D341Med (cell line): ENCODE measurements at places on chromosomes 3 and 15.
A peak's percentile ranks its signal among the peaks of the same experiment; 100 is the strongest.

- no peak for DNase-seq
Observed at GRCh38 chr3:25564075-25564474, 100.6 kb downstream of the TOP2B start.

DNA sequence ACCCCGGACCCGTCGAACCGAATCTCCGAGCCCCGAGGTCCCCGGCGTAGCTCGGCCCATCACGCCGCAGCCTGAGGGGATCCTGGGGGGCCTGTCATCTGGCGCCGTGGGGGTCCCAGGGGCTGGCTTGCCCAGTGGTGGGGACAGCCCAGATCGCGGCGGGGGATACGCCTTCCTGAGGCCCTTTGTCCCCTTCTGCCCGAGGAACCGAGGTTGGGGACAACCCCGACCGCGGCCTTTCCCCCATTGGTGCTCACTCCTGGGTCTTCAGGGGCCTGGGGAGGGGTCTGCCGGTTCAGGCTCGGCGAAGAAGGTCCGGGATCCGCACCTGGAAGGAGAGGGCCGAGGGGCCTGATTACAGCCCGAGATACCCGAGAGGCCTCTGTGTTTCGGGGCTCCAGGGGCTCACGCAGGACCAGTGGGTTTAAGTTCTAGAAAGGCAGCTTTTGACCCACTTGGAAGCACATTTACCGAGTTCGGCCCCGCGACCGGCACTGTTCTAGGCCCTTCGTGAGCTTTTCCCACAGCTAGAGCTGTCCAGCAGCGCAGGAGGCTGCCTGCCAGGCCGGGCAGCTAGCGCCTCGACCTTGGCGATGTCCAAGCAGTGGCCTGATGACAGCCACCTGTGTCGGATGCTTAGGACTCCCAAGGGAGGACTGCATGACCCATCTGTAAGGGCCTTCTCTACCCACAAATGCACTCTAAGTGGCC lies 504 bp downstream of the ABHD2 start:
- DNase-seq, result no peak

DNA sequence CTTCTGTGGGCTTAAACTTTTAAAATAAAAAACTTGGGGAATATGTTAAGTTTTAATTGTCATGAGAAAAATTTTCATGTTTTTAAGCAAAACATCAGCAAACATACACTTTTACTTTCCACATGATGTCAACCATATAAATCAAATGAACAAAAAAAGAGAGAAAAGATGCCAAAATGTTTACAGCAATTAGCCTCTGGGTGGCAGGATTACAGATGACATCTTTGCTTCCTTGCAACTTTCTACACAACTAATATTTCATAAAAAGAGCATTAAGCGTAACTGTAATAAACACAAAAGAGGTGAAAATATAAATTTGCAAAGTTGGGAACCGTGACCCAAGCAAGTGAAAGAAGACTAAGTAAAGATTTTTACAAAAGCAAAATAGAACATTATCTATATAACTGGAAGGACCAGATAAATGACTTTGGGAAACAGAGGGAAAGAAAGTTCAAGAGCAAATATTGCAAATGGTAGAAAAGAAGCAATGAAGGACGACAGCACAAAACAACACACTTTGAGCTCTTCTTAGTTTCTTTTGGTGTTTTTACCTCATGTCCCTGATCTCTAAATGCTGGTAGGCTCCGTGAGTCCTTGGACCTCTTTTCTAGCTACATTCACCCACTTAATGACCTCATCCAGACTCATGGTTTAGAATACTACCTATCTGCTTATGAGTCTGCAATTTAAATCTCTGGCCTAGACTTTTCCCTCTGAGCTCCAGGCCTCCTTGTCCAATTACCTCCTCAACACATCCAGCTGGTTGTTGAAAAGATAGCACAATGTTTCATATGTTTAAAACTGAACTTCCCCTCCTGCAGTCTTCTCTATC lies 9.4 kb downstream of the TP53BP1 start:
- no peak for DNase-seq

DNA sequence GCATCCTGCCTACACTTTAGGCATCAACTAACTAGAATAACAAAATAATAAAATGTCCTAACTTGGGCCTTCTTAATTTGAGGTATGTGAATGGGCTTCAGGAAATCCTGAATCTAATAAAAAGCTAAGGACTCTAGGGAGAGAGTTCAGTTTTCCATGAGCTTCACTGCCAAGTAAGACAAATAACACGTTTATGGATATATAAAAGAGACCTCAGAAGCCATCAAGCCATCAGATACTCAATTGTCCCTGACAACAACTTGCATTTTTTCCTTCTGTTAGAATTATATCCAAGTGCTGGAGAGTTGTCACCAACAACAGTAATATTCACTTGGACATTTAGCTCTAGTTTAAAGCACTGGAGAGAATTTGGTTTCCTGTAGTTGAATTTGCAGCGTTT lies 102.4 kb upstream of the IGSF10 start:
- no peak for DNase-seq

- no peak for DNase-seq
Observed at GRCh38 chr15:73946046-73946721, 19.9 kb downstream of the LOXL1 start.

DNA sequence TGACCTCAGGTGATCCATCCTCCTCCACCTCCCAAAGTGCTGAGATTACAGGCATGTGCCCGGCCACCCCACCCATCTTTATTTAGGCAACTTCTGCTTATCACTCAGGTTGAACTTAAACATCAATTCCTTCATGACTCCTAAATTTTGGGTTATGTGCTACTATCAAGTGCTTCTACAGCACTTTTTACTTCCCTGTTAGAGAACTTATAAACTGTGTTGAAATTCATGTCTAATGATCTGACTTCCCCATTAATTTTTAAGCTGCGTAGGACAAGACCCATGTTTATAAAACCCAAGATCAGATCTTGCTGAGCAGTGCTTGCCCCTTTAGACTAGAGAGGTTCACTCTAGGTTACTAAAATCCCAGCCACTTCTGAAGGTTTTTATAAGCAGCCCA lies 266.2 kb upstream of the TPRG1 start:
- no peak for DNase-seq

- DNase-seq, result peak; percentile 17
Observed at GRCh38 chr15:40055576-40056293, 16.8 kb upstream of the SRP14 start.
